ENCODE measurements at places on chromosomes 12 and 14.
A peak's percentile ranks its signal among the peaks of the same experiment; 100 is the strongest.

- DNase-seq: no peak
These were observed 9.8 kb downstream of the CHGA start for GRCh38 chr14:92932448-92933395.

DNA sequence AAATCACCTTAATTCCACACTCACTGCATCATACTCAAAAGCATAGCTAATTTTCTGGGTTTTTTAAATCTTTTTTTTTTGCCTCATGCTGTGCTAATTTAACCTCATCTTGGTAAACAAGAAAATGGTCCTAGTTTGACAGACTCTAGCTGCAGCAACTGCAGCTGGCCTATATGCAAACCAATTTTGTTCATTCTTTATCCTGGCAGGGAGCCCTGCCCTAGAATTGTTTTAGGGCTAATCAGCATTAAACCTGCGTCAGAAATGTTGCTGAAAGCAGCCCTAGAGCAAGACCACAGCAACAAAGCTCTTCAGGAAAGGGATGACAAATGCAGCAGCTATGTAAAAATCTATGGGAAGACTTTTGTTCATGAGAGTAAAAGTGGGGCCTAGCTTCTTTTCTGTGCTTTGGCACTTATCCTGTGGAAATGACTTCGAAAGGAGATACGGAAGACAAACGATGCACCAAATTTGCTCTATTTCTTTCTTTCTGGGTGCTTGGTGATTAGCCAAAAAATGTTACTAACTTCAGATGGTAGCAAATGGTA lies 72.2 kb downstream of the DENND5B start:
- no peak for DNase-seq

DNA sequence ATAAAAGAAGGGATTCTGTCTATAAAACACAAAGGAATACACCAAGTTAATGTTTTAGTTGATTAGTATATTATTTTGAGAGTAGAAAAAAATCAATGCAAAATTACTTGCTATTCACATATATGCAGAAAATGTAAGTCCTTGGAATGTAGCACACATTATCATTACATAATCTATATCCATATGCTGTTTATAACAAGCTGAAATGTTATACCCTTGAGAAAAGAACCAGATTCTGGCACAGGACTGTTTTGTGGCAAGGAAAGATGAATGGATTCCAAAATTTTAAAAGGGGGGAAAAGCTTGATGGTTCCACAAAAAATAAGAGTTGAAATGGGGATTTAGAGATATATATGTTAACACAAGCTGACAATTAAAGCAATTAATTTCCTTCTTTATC lies 153.6 kb downstream of the MSRB3 start:
- no peak for DNase-seq

DNA sequence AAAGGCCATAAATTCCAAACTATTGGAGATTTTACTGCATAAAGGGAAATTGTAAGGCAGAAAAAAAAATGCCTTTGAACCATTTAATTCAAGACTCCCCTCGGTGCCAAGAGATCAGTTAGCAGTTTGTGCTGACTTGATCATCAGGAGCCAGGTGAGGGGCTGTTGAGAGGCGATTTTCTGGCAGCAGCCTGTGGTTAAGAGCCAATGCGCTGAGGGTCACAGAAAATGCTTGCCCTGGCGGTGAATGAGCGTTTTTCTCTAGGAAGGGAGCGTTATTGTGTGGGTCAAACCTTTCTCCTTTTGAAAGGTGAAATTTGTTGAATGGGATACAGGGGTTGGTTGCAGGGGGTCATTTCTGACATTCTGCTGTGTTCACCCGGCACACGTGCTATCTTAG lies 4.7 kb downstream of the SRRM4 start:
- no peak for DNase-seq

GRCh38 chr12:122643207-122643805 lies 59.9 kb downstream of the HCAR2 start:
- DNase-seq: peak; percentile 65

DNA sequence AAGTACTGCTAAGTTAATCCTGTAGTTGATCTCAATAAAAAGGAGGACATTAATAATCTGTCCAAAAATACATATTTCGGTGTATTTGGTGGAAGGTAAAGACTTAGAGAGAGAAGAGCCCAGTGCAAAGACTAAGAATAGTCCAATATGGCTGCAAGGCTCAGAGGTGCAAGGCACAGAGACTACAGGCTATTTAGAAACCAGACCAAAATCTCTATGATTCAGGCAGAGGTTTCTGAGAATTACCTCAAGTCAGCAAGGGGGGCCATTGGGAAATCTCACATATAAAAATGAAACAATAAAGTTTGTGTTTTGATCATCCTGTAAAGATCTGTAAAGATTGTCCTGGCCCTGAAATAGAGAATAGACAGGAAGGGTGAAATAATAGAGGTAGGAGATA lies 1173.0 kb downstream of the VRK1 start:
- no peak for DNase-seq

DNA sequence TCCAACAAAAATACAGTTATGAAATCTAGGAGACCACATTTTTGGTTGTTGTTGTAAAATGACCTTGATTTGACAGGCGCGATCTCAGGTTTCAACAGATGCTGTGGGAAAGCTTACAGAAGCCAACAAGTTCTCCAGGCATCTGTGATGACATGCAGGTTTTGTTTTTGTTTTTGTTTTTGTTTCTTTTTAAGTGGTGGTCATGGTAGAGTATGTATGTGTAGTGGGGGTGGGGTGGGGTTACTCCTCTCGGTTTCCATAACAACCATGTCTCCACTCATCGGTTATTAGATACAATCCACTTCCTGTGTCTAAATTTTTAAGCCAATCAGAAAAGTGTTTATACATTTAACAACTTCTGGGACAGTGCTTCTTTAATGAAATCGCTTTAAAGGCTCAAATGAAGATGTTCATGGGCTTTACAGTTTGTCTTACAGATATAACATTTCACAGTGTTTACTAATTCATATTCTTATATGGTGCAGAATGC lies 199.9 kb upstream of the FOXN3 start:
- no peak for DNase-seq

DNA sequence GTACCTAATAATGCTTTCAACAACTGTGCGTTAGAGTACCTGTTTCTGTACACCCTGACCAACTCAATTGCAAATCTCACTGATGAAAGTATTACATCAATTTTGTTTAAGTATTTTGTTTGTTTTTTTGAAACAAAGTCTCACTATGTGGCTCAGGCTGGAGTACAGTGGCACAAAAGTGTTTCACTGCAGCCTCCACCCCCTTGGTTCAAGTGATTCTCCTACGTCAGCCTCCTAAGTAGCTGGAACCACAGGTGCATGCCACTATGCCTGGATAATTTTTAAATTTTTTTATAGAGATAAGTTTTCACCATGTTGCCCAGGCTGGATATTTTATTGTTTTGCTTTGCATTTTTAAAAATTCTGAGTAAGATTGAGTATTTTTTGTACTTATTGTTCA lies 46.7 kb downstream of the YEATS4 start:
- no peak for DNase-seq

DNA sequence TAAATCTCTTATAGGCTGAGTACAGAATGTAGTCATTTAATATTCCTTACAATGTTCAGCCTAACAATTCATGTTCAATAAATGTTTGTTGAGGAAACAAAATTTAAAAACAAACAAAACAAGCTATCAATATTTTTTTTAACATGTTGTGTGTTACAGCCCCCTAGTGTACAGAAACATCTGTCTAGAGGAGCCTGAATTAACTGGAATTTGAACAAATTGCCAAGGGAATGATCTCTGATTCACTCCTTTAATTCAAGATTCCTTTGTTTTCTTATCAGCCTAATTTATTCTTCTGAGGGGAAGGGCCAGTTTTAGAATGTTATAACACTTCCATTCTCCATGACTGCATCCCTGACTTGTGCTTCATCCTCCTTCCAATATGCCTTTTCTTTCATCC lies 127.2 kb downstream of the CMAS start:
- DNase-seq: no peak

DNA sequence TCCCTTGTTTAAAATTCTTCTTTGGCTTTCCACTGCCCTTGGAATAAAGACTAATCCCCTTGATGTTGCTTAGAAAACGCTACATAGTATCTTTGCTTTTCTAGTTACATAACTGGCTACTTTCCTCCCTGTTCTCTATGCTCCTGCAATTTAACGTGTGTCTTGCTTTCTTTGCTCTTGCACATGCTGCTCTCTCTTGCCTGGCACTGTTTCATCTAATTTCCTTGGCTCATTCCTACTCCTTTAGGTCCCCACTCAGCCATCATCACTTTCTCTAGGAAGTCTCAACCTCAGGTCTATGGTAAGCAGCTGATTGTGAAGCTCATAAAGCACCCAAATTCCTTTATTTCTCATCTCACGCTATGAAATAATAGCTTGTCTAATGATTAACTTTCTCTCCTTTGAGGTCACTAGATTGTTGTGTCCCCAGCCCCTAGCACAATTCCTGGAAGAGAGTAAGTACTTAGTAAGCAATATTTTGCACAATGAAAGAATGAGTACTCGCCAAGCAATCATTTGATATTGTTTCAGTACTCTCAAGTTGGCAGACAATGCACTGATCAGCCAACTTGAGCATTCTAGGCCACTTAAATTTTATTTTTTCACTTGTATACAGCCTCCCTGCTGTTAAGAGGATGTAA lies 3.3 kb downstream of the ALDH6A1 start:
- no peak for DNase-seq

DNA sequence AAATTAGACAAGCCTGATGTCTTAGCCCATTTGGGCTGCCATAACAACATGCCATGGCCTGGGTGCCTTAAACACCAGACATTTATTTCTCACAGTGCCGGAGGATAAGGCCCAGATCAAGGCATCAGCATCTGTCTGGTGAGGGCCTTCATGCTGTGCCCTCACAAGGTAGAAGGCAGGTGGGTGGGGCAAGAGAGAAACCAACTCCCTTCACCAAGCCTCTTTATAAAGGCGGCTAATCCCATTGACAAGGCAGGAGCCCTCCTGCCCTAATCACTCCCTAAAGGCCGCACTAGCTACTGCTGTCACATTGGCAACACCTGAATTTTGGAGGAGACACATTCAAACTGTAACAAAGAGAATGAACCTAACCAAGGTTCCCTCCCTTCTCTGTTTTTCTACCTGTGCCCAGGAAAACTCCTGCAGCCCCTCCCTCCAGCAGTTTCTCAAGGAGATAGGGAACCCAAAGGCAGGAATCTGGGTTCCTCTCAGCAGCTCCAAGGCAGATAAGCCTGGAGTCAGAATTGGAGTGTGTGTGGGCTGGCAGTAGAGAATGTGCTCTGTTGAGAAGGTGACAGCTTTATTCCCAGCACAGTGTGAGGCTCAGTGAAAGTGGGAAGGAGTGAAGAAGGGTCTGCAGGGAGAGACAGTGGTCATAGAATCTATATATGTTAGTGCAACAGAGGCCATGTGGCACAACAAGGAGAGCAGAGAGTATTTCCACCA lies 21.7 kb upstream of the GPATCH2L start:
- DNase-seq: no peak

DNA sequence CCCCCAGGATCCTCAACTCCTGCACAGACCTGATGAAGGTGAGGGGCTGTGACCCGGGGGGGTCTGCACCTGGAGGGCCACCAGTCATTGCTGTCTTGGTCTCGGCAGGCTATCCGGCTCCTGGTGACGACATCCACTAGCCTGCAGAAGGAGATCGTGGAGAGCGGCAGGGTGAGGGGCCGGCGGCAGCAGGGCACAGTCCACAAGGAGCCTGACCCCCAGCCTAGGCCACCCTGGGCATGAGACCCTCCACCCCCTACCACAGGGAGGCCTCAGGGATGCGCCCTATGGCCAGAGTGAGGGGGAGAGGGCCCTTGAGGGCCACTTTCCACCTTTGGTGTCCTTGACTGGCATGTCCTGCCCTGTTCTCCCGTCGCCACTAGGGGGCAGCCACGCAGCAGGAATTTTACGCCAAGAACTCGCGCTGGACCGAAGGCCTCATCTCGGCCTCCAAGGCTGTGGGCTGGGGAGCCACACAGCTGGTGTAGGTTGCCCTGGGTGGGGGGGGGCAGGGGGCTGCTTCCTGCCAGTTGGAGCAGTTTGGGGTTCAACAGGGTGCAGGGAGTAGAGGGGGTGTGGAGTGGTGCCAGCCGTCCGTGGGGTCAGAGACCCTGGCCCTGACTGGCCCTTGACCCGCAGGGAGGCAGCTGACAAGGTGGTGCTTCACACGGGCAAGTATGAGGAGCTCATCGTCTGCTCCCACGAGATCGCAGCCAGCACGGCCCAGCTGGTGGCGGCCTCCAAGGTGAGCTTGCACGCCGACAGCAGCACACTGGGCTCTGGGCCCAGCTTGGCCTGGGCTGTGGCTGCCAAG lies 25.0 kb downstream of the HIP1R start:
- DNase-seq: peak; percentile 88

DNA sequence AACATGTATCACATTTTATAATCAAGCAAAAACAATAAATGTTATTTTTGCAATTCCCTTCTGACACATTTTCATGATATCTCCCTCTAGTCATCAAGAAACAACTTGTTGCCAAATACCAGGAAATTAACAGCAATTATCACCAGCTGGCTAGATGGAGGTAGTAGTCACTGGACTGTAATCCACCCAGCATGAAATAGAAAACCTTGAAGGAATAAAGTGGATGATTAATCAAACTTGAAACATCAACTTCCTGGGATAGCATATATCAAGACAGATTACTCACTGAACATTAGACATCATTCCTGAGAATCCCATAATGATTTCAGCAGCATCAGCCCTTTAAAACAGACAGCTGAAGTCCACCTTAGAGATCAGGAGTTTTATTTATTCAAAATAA lies 259.0 kb downstream of the CCDC59 start:
- DNase-seq: no peak

DNA sequence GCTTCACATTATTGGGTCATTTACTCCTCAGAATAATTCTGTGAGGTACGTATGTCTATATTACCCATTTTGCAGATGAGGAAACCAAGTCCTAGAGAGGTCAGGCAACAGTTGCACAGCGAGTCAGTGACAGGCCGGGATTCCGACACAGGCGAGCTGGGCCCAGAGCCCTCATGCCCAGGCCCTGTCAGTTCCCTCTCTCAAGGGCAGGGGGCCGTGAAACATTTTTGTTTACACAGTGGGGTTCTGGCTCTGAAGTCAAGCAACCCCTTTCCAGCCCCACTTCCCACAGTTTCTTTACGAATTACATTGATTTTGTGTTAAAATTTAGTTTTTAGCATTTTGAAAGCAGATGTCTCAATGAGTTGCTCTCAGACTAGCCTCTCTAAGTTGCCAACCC lies 46.7 kb downstream of the ESRRB start:
- DNase-seq: no peak

DNA sequence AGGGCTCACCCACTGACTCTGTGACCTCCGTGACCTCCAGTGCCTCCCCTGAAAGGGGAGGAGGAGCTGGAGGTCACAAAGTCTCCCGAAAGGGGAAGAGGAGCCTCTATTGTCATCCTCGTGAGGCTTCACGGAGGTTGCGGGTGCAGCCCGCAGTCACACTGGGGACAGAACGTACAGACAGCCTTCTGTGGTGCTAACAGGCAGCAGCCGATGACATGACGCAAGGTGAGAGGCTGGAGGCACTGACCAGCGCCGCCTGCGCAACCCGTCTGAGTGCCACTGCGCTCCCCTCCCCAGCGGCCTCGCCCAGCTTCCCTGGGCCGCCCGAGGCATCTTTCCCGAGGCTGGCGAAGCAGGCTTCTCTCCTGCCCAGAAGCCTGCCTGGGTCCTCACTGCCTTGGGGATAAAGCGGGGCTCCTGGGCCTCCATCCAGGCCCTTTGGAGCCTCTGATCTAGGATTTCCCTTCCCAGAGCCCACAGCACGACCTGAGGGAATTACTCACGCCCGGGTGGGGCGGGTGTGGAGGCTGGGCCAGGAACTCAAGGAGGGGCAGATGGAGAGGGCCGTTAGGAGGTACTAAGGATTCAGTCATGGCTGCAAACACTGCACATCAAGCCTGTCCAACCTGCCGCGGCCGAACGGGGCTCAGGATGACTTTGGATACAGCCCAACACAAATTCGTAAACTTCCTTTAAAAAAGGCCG lies 12.3 kb upstream of the LBHD2 start:
- peak; percentile 28 for DNase-seq

Data from NB4 (cell line).